WTC11 (cell line): ENCODE measurements at places on chromosomes 7 and 10.
A peak's percentile ranks its signal among the peaks of the same experiment; 100 is the strongest.

DNA sequence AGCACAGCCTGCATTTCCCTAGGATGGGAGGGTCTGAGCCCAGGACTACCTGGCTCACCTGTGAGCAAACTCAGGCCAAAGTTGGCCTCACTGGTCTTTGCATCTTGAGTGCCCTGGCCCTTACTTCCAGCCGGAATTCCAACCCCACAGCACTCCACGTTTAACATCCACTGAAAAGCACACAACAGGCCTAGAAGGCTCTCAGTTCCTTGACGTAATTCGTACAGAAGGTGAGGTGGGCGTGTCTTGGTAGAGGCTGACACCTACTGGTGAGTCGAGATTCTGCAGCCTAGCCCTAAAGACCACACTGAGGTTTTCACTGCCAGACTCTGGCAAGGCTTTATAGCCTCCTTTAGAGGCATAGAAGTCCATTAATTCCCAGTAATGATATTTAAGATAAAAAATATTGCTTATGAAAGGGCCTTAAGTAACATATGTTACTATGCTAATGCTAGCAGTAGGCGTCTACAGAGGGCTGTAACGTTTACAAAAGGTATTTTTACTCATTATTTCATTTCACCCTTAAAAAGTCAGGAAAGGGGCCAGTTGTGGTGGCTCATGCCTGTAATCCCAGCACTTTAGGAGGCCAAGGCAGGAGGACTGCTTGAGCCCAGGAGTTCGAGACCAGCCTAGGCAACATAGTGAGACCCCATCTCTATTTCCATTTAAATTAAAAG lies 95.8 kb downstream of the HIP1 start:
- DNase-seq = peak; percentile 81

DNA sequence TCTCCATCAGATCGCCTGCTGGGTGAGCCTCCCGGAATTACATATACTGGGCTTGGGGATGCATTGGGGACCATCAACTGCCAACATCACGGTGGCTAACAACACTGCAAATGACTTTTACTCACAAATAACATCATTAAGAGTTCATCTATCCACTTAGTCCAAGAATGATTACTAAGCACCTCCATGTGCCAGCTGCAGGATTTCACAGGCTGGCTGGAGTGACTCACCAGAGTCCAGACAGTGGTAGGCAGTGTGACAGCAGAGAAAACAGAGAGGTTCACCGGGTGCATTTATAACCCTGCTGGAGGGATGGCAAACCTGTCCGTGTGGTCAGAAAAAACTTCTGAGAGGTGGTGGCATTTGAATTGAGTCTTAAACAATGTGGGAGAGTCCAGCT lies 3.2 kb upstream of the IGFBP3 start:
- no peak for DNase-seq

DNA sequence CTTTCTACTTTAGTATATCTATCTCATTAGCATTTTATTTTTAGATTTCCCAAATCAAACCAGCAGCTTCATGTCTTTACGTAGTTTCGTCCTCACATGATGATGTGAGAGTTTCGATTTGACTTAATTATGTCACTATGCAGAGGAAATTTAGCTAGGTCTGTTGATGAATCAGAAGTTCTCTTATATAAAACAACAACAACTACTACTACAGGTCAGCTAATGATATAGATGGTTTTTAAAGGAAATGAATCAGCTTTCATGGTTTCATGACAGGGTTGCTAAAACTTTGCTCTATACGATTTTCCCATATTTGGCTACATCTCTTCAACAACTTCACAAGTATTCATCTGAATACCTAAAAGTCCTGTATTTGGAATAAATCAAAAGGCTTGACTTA lies 28.6 kb downstream of the JAZF1 start:
- no peak for DNase-seq

- no peak for DNase-seq
Measured at GRCh38 chr10:17648243-17649035, 4.5 kb downstream of the STAM start.

GRCh38 chr10:49407552-49408137 lies 11.8 kb upstream of the DRGX start:
- DNase-seq = peak; percentile 87

DNA sequence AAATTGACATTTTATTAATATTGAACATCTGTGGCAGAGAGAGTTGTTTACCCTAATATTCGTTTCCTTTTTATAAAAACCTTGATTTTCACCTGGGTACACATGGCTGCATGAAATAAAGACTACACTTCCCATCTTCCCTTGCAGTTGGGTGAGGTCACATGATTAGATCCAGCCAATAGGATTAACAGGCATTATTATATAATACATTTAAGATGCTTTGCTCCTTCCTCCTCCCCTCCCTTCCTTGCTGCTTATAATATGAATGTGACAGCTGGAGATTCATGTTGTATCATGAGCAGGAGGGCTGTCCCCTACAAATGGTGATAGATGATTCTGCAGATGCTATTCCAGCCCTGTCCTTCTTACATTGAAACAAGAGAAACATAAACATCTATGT lies 146.6 kb downstream of the SH2D4B start:
- no peak for DNase-seq

GRCh38 chr7:75531359-75531821 lies 39.3 kb downstream of the SPDYE5 start:
- DNase-seq = peak; percentile 18

GRCh38 chr10:96448021-96448457 lies 65.7 kb downstream of the TLL2 start:
- no peak for DNase-seq
